Right renal pelvis (tissue), 4 donors: ENCODE measurements at places on chromosomes 16 and 17. TPM values are rescaled to one million over a fixed set of nuclear protein-coding genes. Genes with fewer than 3 reads are reported as not detected.

The SDK2 gene
- 8.9 TPM for polyA plus RNA-seq

The TBC1D3G gene
- not detected for polyA plus RNA-seq

DNA sequence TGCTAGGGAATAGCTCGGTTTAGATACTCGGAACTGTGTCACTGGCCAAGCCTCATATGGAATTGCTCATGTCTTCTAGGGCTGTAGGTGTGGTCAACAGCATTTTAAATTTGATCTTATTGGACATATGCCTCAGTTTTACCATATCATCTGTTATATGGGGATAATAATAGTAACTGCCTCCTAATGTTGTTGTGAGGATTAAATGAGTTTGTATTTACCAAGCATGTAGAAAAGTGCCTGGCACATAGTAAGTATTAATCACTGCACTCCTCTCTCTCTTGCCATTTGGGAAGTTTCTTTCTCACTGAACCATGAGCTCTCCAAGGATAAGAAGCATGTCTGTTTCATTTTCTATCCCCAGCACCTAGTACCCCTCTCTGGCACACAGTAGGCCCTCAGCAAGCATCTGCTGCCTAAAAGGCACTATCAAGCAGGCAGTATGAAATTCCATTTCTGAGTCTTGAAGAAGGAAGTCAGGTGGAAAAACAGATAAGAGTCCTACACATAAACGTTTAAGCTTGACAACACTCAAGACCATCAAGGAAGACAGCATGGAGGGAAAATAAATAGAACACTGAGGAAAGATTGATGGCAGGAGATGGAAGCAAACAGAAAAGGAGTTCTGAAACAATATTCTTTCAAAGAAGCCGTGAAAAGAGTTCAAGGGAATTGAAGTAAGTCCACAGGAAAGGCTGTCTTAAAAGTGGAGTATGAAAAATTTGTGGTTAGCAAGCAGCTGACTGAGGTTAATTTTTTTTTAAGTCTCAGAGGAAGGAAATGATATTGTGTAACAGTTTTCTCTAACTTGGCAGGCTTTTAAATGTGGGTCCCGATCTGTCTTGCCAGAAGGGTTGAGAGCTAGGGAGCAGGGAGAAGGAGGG lies 2.2 kb upstream of the ATP6V0A1 start:
- no peak for DNase-seq

- no peak for DNase-seq
Measured at GRCh38 chr16:78729687-78730086, 630.2 kb downstream of the WWOX start.

GRCh38 chr17:72249441-72249840 lies 128.6 kb downstream of the SOX9 start:
- DNase-seq: no peak
